ENCODE measurements at places on chromosomes 7 and 10. TPM values are rescaled to one million over a fixed set of nuclear protein-coding genes. Genes with fewer than 3 reads are reported as not detected.

The METTL27 gene
- 0.96 TPM for total RNA-seq

- no peak for DNase-seq
Measured at GRCh38 chr10:106395041-106395749, 769.3 kb downstream of the SORCS1 start.

The SFRP4 gene
- total RNA-seq = 0.05 TPM

DNA sequence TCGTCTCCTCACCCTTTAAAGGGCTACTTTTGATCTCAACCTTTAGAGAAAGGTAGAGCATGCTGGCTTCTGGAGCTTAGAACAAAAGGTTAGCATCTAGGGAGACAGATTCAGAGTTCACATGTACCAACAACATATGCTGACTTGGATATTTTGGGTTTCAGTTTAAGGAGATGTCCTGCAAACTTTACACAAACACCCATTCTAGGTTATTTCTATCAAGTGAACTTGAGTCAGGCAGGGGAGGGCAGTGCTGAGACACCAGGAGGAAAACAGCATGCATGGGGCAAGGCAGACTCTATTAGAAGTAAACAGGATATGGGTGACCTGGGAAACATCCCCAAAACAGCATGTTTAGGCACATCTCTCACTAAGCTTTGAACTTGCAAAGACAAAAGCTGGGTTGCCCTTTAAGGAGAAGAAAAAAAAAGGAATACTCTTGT, 43.8 kb downstream of the ARL4A start:
- DNase-seq = no peak

The C7orf33 gene
- not detected for total RNA-seq

- no peak for DNase-seq
Measured at GRCh38 chr10:32125023-32125422, 68.8 kb upstream of the KIF5B start.

DNA sequence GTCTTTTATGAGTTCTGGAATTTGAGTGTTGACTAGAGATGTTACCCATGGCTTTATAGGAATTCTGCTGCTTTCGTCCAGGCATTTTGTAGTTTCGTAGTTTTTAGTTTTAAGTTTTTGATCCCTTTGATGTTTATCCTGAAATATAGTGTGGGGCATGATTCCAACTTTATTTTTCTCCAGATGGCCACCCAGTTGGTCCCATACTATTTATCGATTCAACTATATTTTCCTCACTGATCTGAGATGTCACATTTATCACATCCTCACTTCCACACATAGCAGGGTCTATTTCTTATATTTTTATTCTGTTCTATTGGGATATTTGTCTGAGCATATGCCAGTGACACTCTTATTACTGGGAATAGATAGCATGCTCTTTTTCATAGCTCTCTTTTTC, 33.9 kb downstream of the ADRA2A start:
- DNase-seq = no peak

The RADIL gene
- total RNA-seq = 0.40 TPM

DNA sequence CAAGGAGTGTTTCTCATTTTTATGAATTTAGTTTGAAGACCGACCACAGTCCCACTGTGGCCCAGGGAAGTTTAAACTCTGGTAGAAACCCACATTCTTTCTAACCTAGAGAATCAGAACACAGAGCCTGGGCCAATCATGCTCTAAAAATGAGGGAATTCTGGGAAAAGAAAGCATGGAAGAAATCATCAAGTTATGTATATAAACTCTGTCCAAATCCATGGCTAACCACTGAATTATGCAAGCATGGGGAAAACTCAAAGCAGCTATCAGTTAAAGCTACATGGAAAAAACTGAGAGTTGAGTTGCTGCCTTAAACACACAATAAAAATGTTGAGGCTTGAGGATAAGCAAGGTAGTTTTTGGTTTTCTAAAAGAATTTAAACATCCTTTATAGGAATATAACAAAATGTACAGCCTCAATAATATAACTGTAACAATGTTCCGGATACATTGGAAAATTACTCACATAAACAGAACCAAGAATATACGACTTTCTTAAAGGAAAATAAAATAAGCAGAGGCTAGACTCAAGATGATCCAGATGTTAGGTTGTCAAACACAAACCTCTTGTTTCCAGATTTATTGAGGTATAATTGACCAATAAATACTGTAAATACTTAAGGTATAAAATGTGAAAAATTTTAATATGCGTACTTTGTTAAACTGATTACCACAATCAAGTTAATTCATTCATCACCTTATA, 311.2 kb upstream of the GNAI1 start:
- no peak for DNase-seq

- DNase-seq = no peak
Measured at GRCh38 chr7:69912846-69913245, 314.6 kb downstream of the AUTS2 start.

GRCh38 chr7:51344406-51345138, 28.0 kb upstream of the COBL start:
- DNase-seq = peak; percentile 70

- DNase-seq = no peak
Measured at GRCh38 chr10:6999232-6999925, 411.5 kb downstream of the SFMBT2 start.

The CNPY1 gene
- not detected for total RNA-seq

DNA sequence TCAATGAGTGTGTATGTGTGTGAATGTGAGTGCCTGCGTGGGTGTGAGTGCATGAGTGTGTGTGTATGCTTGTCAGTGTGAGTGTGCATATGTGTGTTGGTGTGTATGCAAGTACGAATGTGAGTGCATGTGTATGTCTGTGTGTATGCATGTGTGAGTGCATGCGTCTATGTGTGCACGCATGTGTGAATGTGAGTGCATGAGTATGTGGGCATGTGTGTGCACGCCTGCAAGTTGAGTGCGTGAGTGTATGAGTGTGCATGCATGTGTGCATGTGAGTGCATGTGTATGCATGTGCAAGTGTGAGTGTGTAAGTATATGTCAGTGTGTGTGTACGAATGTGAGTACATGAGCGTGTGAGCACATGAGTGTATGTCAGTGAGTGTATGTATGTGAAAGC, 399.6 kb downstream of the PLXNA4 start:
- no peak for DNase-seq

The HTR5A gene
- total RNA-seq = not detected

DNA sequence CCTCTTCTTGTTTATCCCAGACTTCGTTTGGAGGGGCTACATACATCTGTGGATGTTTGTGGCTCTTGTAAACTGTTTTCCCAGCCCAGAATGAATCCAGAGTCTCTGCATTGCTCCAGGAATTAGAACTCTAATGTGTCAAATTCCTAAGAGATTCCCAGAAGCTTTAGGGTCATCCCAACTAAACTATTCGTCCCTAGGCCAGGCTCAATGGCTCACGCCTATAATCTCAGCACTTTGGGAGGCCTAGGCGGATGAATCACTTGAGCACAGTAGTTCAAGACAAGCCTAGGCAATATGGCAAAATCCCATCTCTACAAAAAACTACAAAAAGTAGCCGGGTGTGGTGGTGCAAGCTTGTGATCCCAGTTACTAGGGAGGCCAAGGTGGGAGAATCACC, 28.5 kb downstream of the ARHGAP19 start:
- no peak for DNase-seq

- DNase-seq = no peak
Measured at GRCh38 chr7:152502813-152503790, 67.3 kb upstream of the KMT2C start.

GRCh38 chr7:152865011-152865410, 105.5 kb downstream of the ACTR3B start:
- DNase-seq = no peak

The CUL1 gene
- total RNA-seq = 22.9 TPM

The MAT1A gene
- 928 TPM for total RNA-seq

The RELN gene
- 17.2 TPM for total RNA-seq

- no peak for DNase-seq
Measured at GRCh38 chr7:103637094-103637493, 191.1 kb upstream of the SLC26A5 start.

DNA sequence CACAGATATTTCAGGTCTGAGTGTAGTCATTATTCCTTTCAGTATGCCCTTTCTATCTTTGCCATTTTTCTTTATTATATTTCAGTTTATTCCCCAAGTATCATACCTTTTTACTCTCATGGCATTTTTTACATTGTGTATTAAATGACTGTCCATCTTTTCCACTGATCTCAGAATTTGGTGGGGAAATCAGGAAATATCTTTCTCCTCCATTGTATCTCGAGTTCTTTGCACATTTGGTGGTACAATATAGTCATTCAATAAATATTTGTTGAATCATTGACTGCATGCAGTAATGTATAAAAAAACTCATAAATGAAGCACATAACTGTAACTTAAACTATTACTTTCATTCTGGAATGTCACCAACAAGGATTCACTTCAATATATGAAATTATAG, 354.7 kb downstream of the HGF start:
- DNase-seq = no peak

DNA sequence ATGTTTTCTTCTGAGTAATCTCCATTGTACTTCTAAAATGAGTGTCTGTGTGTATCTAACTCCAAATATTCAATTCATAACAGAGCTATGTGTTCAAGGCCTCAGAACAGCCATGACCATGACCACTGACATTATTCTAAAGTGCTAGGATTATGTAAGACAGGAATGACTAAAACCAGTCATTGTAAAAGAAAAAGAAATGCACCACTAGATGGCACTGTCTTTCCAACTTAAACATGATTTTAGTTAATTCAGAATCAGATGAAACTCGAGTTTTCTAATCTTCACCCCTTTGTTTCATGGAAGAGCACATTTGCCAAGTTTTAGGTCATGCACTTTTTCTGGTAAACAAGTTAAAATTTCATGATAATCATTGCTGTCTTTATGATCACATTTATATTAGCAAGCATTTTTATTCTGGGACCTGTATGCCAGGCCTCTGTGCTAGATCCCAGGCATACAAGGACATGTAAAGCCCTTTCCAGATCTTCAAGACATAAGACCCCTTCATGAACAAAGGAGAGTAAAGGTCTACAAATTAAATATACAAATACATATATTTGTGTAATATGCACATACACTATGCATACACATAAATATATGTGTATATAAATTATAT, 26.1 kb upstream of the RSU1 start:
- DNase-seq = no peak

DNA sequence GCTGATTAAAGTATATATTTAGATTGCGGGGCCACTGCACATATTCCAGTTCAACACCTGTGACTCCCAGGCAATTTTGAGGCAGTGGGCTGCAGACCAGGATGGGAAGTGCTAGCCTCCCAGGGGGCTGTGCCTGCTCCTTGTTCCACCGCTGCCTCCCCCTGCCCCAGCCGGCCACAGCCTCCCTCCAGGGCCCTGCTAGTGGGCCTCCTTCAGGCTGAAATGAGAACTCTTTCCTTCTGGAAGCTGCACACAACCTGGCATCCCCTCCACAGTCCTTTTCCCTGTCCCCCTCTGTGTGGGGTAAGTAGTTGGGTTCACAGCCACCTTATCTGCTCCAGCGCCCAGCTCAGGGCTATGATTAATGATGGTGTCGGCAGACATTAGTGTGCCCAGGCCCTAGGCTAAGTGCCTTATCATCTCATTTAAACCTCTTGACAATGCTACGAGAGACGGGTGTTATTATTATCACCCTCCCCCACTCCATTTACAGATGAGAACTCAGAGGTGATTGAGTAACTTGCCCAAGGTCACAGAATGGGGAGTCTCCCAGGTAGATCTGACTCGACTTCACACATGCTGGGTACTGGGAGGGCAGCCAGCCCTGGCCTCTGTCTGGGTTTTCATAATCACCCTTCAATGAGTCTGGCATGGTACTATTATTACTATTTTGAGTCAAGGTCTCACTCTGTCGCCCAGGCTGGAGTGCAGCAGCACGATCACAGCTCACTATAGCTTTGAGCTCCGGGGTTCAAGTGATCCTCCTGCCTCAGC, 10.8 kb upstream of the SFRP5 start:
- no peak for DNase-seq

- no peak for DNase-seq
Measured at GRCh38 chr10:102581981-102582580, 62.2 kb upstream of the TRIM8 start.

- no peak for DNase-seq
Measured at GRCh38 chr10:119962837-119963236, 70.3 kb downstream of the SEC23IP start.

DNA sequence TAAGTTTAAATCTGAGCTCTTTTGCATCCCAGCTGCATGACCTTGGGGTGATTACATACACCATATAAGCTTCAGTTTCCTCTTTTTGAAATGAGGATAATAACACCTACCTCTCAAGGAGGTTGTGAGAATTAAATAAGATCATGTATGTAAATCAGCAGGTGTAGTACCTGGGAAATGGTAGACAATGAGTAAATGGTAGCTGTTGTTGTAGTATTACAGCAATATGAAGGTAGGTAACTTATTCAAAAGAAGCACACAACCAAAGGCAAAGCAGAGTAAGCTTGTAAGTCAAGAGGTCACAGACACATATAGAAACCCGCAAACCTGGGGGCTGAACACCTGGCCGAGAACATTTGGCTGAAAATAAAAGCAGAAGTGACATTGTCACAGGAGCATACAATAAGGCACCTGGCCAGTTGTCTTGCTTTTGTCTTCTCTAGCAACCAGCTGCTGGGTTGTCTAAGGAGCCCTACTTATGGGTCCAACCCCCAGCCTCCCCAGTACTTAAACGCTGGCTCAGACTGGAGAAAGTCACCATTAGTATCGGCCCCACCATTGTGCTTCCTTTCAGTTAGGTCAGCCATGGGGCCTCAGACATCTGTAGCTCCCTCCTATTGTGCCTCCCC, 203.6 kb upstream of the MKLN1 start:
- no peak for DNase-seq

The RBM48 gene
- total RNA-seq = 4.9 TPM

DNA sequence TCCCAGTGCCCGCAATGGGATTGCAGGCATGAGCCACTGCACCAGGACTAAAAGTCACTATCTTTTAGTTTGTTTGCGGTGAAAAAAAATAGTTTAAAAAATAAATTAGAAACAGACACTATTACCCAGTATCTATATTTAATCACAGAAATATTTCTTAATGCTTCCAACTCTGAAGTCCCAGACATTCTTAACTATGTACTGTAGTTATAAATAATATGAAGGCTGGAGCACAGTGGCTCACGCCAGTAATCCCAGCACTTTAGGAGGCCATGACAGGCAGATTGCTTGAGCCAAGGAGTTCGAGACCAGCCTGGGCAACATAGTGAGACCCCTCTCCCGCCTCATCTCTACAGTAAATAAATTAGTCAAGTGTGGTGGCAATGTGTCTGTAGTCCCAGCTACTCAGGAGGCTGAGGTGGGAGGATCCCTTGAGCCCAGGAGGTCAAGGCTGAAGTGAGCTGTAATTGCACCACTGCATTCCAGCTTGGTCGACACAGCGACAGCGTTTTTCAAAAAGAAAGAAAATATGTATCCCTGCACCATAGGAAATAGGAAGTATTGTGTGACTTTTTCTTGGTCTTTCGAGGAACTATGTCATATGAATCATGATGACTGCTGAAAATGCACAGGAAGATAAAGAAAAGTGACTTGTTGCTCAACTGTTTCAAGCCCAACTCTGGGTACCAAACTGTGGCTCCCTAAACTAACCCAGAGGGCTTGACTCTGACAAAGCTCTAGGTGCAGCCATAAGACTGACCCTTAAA, 74.9 kb upstream of the STEAP1B start:
- DNase-seq = no peak

The SPDYE6 gene
- total RNA-seq = not detected

Measured in left lobe of liver (tissue), 2 donors.